ENCODE measurements at places on chromosomes 16 and 17.

GRCh38 chr16:51577621-51578303, 426.7 kb upstream of the SALL1 start:
- DNase-seq = no peak

DNA sequence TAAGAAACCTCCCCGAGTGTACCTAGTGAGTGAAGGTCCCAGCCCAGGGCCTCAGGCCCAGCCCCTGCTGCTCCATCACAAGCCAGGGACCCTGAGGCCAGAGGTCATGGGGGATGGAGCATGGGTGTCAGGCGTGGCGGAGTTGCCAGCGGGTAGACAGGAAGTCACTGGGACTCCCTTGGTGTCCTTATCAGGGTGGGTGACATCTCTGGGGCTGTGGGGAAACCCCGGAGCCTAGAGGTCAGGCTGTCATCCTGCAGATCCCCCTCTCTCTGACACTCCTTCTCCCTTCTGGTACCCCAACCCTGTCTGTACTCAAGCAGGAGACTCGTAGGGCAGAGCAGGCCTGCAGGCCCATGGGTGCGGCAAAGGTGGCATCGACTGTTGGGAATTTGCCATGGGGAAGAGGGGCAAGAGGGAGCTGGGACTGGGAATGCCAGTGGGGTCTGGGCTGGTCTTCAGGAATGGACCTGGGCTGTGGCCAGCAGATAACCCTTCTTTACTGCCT, 10.8 kb upstream of the ADGRG1 start:
- DNase-seq = no peak

- DNase-seq = no peak
Measured at GRCh38 chr16:47431960-47432359, 28.9 kb downstream of the ITFG1 start.

- no peak for DNase-seq
Measured at GRCh38 chr17:59723607-59724006, 16.2 kb downstream of the VMP1 start.

GRCh38 chr16:11234884-11235702, 20.9 kb downstream of the SOCS1 start:
- DNase-seq = no peak

DNA sequence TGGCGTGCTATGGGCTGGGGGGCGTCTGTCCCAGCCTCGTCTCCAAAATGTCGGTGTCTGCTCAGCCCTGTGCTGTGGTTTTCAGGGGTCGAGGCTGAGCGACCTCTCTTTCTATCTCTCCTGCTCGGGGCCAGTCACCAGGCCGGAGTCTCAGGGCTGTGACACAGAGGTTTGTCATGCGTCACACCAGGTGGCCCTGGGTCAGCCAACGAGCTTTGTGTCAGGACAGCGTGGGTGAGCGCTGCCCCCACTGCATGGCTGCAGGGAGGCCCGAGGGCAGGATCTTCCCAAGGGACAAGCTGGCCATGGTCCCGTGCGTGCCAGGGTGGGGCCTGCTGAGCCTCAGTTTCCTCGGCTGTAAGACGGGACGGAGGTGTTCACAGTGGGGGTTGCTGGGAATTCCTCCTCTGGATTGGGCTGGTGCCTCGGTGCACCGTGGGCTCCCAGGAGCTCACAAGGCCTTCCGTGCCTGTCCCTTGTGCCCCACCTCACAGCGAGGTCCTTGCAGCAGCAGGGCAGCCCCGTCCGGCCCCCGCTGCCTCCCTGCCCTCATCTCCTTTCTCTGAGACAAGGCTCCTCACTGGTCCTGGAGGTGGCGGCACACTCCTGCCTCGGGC, 50.5 kb downstream of the CBFA2T3 start:
- DNase-seq = no peak

GRCh38 chr16:11078812-11079459, 134.6 kb downstream of the CLEC16A start:
- no peak for DNase-seq

GRCh38 chr17:80827646-80828643, 163.7 kb upstream of the CHMP6 start:
- no peak for DNase-seq

GRCh38 chr16:80852261-80852872, 48.0 kb upstream of the CDYL2 start:
- no peak for DNase-seq

Data from activated CD8-positive, alpha-beta memory T cell treated with anti-CD3 and anti-CD28 coated beads for 1 hour (primary cell).